Tongue (tissue), 3 donors: ENCODE measurements at places on chromosomes 1 and 21. TPM values are rescaled to one million over a fixed set of nuclear protein-coding genes. Genes with fewer than 3 reads are reported as not detected.

DNA sequence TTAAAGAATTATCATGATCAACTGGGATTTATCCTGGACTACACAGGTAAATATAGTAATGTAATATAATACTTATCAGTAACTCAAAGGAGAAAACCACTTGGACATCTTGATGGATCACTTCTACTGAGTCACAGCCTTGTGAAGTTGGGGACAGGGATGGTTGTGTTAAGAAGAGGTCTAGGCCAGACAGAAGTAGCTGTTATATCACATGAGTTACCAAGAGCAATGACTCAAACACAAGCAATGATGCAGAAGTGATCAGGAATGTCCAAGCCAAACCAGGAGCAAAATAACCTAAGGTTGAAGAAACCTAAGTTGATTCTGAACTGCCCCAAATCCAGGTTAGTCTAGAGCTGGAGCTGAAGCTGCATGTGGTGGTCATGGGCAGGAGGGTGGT is 424.5 kb upstream of the DAB1 start:
- DNase-seq: no peak

DNA sequence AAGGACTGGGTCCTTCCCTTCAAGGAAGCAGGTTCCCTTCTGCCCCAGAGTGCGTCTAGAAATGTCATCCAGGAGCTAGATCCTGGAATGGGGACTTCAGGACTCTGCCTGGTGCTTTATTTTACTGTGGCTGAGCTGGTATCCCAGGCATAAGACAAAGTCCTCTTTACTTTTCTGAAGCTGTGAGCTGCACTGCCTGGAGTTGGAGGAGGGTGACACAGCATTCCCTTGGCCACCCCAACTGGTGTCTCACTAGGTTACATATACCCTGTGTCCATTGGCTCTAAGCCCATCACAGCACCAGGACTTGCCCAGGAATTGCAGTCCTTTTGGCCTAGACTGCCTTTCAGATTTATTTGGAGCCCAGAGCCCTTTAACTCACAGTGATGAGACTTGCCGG is 41.8 kb upstream of the CD55 start:
- DNase-seq: no peak

BNIPL gene
- 43.3 TPM for total RNA-seq

DNA sequence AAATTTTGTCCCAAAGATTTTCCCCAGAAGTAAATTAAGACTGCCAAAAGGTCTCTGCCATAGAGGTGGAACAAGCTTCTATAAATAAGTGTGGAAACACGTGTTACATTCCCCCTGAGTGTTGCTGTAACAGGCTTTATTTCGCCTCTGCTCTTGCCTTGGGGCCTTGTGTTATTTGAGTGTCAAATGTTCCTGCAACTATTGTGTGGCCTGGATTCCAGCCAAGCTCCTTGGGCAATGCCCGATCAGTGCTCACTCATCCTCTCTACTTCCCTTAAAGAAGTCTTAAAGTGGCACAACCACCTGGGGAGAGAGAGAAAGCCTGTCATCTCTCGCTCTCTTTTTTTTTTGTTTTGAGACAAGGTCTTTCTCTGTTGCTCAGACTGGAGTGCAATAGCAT is 156.7 kb downstream of the NR5A2 start:
- peak; percentile 87 for DNase-seq

- DNase-seq: peak; percentile 60
These were observed 24.7 kb downstream of the CLIC4 start for GRCh38 chr1:24769656-24770651.

PGLYRP3 gene
- total RNA-seq: 2.4 TPM

DNA sequence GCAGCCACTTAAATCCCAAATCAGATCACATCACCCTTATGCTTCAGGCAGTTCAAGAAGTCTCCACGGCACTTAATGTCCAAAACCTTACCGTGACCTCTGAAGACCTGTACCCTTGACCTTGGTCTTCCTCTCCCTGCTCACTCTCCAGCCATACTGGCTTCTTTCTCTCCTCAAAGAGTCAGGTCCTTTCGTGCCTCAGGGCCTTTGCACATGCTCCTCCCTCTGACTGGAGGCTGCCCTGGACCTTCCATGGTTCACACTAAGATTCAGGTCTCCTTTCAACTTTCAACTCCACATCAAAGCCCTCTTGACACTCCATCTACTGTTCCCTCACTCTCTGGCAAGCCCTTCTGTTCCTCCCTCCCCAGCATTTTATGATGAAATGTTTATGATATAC is 289.9 kb upstream of the VAMP3 start:
- no peak for DNase-seq

SH2D1B gene
- total RNA-seq: 0.62 TPM

- DNase-seq: peak; percentile 17
These were observed 6.0 kb upstream of the KCNA2 start for GRCh38 chr1:110612060-110612745.

GRCh38 chr1:99003581-99004253 is 944 bp downstream of the PLPPR5 start:
- peak; percentile 3 for DNase-seq

GRCh38 chr1:12485231-12486058 is 132.6 kb downstream of the DHRS3 start:
- no peak for DNase-seq

ADAMTSL4 gene
- total RNA-seq: 50.4 TPM

- no peak for DNase-seq
These were observed 1.2 kb upstream of the IFFO2 start for GRCh38 chr1:18957532-18958300.

GRCh38 chr1:211789641-211790464 is 40.7 kb downstream of the LPGAT1 start:
- DNase-seq: no peak

NIBAN1 gene
- total RNA-seq: 65.8 TPM

DNA sequence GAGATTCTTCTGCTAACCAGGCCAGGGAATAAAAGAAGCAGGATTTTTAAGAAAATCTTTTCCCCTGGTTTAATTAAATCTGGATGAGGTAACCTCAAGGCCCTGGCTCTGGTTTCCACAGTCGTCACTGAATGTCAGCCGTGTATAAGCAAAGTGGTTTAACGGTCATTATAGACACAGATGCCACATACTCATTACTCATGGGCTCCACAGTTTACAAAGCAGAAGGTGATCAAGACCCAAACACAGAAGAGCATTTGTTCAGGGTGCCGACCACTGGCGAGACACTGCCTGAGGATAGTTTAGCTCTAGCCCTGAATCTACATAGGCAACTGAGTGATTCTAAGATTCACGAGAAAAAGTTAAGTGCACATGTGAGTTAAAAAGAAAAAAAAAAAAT is 27.8 kb upstream of the RAP1GAP start:
- DNase-seq: peak; percentile 9

FCRL1 gene
- total RNA-seq: 1.2 TPM

C1QC gene
- total RNA-seq: 20.5 TPM

DNA sequence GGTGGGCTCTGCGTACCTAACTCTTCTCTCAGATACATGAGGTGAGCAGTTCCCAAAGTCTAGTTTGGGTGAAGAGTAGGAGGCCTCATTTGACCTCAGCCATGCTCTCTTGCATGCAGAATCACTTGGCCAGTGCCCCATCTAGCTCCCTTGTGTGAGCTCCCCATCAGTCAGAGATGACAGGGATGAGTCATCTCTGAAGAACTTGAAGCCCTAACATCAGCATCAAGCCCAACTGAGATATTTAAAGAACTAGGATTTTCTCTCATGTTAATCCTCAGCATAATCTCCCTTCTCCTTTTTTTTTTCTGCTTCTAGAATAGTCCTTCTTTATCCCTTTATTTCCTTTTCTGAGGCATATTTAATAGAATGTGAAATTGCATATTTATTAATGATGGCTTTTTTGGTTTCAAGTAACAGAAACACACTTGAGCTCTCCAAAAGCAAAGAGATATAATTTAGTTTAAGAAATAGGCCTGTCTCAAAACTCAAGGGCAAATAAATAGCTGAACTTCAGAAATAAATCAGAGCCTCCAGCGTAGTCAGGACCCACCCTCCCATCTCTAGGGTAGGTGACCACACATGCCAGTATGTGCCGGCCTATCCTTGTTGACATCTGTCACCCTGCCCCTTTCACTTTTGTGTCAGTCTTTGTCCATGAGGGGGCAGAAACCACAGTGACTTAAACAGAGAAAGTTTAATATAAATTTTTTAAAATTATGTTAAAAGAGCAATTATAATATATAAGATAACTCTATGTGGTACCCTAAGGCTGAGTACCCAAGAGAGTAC is 112.3 kb downstream of the TSEN15 start:
- DNase-seq: no peak

MCOLN3 gene
- total RNA-seq: 0.62 TPM

- DNase-seq: no peak
These were observed 42.2 kb downstream of the ATP1B1 start for GRCh38 chr1:169148472-169149252.

ENTREP3 gene
- total RNA-seq: 6.9 TPM

- no peak for DNase-seq
These were observed 155.6 kb upstream of the ZNF648 start for GRCh38 chr1:182217071-182217470.
